ENCODE measurements at places on chromosomes 5 and 9.
A peak's percentile ranks its signal among the peaks of the same experiment; 100 is the strongest.

GRCh38 chr9:124855944-124856765 is 2.9 kb downstream of the WDR38 start:
- no peak for DNase-seq

GRCh38 chr9:127132921-127133647 is 10.6 kb upstream of the ANGPTL2 start:
- DNase-seq: no peak

GRCh38 chr9:128456613-128457061 is 831 bp downstream of the ODF2 start:
- peak; percentile 78 for DNase-seq

DNA sequence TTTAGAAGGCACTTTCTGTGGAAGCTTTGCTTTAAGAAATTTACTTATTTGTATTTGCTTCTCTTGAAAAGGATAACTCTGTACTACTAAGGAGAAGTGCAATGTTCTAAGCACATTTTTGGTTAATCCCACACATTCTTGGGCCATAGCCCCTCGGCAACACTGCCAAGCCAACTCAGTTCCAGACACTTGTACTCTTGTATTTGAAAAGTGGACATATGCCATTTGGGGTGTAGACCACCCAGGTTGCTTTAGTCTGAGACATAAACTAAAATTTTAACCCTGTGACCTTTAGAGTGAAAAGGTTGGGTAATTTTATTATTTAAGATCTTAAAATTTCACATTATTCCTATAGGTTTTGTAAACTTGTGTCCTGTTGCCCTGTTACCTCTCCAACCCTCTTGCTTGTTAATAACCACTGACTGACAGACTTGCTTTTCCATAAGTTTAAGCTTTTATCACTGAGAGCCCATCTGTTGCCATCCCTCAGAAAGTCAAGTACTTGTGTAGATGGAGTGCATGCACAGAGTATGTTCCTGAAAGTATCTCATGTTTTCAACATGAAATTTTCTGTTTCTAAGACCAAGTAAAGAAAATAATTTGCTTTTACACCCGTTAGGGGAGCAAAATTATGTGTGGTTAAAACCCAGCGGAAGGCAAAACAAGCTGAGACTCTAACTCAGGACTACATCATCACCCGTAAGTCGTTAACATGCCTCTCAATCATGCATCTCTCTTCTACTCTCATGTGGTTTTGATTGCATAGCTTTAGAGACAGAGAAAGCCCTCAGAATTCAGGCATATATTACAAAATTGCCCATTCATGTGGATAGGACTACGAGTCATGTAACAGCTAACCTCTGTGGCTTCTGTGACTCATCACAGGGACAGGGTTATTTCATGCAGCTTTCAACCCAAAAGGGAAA is 117.3 kb downstream of the GDNF start:
- no peak for DNase-seq

GRCh38 chr9:133935328-133936005 is 56.7 kb downstream of the VAV2 start:
- no peak for DNase-seq

DNA sequence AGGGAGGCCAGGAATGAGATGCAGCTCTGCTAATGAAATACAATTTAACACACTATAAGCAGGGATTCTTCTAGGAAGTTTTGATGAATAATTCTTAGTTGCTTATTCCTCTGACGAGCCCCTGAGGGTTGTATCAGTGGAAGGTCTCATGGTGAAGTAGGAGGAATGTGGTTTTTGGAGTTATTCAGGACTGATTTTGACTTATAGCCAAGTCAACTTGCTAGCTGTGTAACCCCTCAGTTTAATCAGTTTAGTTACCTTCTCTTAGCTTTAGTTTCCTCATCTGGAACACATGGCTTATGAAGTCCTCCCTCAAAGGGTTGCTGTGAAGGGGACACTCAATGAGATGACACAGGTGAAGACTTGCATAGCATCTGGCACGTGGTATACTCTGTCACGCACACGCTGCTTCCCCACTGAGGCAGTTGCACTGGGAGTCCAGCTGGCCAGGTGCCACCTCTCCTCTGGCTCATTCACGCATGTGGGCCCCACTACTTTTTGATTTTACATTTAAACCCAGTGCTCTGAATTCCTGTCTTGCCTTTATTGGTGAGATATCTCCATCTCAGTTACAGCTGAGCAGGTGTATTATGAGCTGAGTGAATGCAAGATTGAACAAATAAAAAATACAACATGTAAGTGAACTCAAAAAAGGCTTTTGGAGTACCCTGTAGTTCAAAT is 415.0 kb downstream of the ARHGEF28 start:
- DNase-seq: no peak

DNA sequence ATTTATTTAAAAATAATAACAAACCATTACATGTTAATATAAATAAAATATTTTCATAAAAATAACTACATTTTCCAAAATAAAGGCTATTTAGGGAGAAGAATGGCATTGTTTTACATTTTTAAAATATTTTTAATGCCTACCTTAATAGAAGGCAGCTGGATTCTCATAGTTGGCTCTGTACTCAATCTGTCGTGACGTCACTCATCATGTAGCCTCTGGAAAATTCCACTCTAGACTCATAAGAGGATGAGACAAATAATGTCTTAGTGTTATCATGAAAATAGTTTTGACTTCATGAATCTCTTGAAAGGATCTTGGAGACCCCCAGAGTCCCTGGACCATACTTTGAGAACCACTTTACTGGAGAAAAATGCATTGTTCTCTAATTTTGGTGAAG is 93.1 kb downstream of the NXNL2 start:
- DNase-seq: no peak

- DNase-seq: no peak
These were observed 34.7 kb downstream of the ERCC6L2 start for GRCh38 chr9:95910023-95910707.

- no peak for DNase-seq
These were observed 226.1 kb downstream of the NR3C1 start for GRCh38 chr5:143177263-143177983.

DNA sequence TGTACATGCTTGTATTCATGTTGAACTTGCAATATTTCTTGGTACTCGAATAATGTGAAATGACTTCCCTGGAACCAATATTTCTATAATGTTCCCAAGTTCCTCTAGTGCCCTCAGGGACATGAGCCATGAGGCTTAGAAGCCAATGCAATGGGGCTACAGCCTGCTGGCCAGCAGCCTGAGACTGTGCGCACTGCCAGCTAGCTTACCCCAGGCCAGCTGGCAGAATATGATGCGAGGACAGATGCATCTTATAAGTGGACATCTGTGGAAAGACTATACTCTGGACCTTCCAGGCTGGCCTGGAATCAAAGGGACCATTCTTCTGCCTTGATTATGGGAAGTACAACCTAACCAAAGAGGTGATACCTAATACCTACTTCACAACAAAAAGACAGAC is 1862.0 kb upstream of the ACO1 start:
- no peak for DNase-seq

DNA sequence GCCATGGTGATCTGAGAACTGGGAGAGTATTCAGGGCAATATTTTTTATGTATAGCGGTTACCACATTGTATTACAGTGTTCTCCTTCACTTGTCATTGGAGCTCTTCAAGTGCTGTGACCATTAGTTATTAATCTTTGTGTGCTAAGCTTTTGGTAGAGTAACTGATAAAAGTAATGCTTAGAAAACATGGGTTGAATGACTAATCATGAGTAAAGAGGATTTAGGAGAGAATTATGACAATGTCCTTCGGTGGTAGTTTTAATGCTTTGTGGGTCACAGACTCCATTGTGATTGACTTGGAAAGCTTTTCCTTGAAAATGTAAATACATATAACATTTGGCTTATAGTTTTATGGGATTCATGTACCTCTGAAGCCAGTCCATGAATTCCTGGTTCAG is 21.4 kb downstream of the TGFBR1 start:
- DNase-seq: no peak

DNA sequence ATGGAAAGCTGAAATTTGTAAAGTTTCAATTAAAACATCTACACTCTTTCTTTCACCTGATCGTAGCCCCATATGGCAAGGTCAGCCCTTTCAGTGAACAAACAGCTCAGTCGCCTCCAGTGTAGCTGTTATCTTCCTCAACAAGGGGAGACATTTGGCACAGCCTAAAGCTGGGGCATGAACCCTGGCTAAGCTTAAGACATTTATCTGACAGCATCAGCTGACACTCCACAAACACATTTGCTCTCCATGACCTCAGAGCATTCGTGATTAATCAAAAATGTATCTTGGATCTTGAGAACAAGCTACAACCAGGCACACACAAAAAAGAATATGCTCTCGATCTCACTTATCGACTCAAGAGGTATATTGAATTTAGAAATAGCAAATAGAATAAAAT is 67.3 kb downstream of the POU5F2 start:
- DNase-seq: no peak

GRCh38 chr9:133834080-133834976 is 96.2 kb upstream of the SARDH start:
- no peak for DNase-seq

- no peak for DNase-seq
These were observed 408.6 kb downstream of the CAAP1 start for GRCh38 chr9:26483991-26484390.

GRCh38 chr5:80756292-80756691 is 101.5 kb upstream of the DHFR start:
- no peak for DNase-seq

DNA sequence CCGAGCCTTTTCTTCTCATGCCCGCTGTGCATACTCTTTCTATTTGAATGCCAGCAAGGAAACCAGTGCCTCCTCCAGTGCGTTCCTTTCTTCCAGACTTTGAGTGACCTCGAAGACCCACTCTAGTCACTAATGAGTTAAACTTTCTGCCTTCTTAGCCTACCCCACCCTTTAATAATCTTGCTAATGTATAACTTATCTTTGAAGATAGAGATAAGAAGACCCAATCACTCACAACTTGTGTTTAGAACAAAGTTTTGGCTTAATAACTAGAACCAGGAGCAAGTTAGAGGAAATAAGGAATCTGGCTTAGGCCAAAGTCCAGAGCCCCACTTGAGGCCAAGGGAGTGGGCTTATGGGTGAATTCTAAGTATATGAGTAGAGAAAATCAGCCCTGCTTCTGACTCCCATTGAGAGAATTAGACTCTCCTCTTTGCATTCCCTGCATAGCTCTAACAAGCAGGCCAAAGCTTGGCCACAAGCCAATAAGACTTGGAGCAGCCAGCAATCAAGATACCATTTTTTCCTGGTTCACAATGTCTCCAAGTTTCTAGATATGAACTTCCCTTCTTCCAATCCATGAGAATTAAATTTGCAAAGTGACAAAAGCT is 181.5 kb upstream of the PIK3R1 start:
- no peak for DNase-seq

DNA sequence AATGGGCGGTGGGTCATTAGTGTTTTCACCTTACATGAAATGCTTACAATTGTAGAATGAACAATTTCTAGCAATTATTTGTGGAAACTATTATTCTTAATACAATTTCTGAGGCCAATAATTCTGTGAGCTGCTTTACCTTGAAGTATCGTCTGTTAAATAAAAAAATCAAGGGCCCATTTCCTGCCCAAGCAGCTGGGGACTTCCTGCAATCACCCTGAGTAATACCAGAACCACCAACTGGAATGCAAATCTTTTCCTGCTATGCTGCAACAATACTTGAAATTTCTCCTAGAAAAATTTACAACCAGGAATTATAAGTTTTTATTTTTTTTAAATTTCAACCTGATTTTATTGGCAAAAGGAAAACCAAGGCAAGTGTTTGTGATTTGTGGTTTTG is 52.6 kb downstream of the ADAMTS16 start:
- no peak for DNase-seq

DNA sequence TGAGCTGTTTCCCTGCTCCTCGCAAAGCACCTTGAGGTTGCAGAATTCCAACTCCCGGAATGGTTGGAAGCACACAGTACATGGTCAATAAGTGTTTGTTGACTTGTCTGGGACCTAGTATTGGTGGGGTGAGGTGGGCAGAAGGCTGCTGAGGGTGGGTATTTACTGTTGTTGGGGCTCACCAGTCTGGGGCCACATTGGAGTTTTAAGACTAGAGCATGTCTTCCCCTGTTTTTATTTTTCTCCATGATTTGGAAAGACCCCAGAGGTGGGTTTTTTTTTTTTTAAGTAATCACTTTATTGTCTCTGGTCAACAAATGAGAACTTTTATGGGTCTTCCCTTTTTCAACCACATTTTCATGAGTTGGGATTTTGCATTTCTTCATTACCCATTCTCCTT is 55.1 kb downstream of the IRF1 start:
- no peak for DNase-seq

GRCh38 chr5:72599065-72599433 is 91.8 kb upstream of the ZNF366 start:
- DNase-seq: no peak

GRCh38 chr5:16534280-16534679 is 68.7 kb upstream of the ZNF622 start:
- DNase-seq: no peak

GRCh38 chr9:6609497-6610016 is 36.0 kb downstream of the GLDC start:
- DNase-seq: no peak

DNA sequence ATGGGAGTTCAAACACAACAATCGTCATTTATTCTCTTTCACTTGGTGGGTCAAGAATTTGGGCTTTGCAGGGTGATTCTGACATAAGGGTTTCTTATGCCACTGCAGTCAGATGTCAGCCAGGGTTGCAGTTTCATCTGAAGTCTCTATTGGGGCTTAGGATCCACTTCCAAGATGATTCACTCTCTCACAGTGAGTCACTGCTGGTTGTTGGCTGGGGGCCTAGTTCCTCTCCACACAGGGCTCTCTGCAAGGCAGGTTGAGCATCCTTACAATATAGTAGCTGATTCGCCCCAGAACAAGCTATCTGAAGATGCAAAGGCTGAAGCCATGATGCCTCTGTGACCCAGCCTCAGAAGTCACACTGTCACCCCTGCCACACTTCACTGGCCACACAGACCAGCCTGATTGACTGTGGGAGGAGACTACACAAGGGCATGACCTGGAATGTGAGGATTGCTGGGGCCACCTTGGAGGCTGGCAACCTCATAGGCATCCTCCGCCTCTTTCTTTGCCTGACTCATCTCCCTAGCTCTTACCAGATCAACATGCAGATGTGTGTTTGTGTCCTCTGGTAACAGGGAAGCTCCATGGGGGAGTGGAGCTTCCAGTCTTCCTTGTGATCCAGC is 4.5 kb upstream of the CARD19 start:
- no peak for DNase-seq

DNA sequence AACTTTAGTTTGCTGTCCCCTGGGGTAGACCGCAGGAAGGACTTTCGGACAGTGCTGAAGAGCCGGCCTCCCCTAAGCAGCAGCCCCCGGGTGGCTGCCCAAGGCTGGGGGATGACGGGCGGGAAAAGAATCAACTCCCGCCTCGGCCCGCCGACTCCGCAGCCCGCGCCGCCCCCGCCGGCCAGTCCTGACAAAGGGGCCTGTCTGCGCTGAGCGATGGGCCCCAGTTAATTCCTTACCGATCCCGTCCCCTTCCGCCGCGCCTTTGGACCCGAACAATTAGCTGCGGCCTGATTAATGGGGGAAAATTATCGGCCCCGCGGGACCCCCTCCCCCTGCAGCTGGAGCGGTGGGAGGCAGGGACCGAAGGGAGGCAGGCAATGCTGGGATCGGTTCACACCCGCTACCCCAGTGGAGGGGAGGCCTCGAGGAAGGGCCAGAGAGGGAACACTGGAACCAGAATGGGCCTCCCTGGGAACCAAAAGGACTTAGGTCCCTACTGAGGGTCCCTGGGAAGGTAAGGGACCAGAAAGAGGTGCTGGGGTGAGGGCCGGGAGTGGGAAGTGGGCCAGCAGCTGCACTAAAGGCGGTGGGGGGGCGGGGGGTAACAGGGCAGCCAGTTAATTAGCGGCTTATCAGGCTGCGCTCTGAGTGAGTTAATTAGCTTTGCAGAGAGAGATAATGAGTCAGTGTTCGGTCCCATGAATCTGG is 4.2 kb downstream of the ARID3C start:
- no peak for DNase-seq

- no peak for DNase-seq
These were observed 729.6 kb upstream of the WWC1 start for GRCh38 chr5:167561796-167562195.
